ENCODE measurements at places on chromosomes 5 and 9.
A peak's percentile ranks its signal among the peaks of the same experiment; 100 is the strongest.

GRCh38 chr9:71764463-71764862, 3.9 kb downstream of the CEMIP2 start:
- no peak for DNase-seq

- no peak for DNase-seq
These were observed 147.5 kb upstream of the FBXL17 start for GRCh38 chr5:108529381-108529780.

GRCh38 chr5:7902201-7902600, 33.3 kb downstream of the MTRR start:
- no peak for DNase-seq

- no peak for DNase-seq
These were observed 11.8 kb downstream of the SLC25A48 start for GRCh38 chr5:135846311-135846710.

- DNase-seq: no peak
These were observed 11.6 kb downstream of the WHRN start for GRCh38 chr9:114493521-114494184.

DNA sequence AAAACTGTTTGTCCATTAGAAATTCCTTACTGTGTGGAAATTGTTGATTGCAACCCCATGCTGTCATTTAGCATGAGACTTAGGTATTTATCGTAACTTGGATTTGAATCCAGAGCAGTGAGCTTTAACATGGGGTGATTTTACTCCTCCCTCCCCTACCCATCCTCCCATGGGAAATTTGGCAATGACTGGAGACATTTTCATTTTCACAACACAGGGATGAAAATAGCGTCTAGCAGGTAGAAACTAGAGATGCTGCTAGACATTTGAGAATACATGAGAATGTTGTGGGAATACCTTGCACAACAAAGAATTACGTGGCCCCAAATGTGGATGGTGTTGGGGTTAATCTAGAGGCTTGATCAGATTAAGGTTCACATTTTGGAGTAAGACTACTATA, 191.3 kb upstream of the MPDZ start:
- no peak for DNase-seq

DNA sequence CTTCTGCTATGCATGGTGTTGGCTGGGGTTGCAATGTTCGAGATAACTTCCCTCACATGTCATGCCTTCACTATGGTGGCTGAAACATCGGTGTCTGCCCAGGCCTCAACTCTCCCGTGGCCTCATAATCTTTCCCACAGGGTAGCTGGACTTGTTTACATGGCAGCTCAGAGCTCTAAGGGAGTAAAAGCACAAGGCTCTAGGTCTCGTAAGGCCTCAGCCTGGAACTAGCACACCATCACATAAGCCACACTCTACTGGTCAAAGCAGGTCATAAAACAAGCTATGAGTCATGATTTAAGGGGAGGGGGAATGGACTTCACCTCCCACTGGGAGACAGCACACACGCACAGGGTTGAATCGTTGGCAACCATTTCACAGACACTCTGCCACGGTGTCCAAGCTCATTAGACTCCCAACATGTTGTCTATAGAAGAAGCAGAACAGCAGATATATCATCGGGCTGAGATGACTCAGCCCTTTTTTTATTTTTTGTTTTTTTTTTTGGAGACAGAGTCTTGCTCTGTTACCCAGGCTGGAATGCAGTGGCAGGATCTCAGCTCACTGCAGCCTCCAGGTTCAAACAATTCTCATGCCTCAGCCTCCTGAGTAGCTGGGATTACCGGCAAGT, 66.8 kb upstream of the IL17B start:
- DNase-seq: no peak

DNA sequence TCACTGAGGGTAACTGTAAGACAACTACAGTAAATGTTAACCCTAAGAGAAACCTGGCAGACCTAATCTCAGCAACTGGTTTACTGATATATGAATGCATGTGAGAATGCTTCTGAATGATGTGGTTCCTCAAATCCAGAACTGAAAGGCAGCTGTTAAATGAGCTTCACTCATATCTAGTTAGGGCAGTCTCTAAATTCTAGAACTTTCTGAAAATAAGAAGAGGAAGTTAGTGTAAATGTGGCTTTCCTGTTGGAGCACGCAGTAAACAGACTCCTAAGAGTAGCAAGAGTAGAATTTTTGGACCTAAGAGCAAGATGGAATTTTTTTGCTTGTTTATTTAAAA, 117.9 kb upstream of the KCNN2 start:
- no peak for DNase-seq

DNA sequence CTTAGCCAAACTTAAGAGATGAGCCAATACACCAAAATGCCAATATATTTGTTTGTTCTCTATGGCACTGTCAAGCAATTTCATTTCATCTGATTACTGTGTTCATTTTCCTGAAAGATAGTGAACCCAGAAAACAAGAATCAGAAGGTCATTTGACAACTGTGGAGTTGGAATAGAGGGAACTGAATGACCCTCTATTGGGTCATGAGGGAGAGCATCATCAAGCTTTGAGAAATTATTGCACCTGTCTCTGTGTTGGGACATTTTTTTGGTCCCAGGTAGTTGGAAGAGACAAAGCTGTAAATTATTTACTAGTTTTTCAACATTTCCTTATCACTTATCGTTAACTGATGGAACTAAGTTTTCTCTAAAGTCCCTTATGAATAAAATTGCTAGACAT, 129.4 kb downstream of the GHR start:
- DNase-seq: no peak

GRCh38 chr9:26579056-26579455, 313.5 kb downstream of the CAAP1 start:
- no peak for DNase-seq

GRCh38 chr9:137492464-137493363, 33.6 kb upstream of the NSMF start:
- DNase-seq: no peak

- no peak for DNase-seq
These were observed 31.8 kb downstream of the AMBP start for GRCh38 chr9:114046237-114046755.

DNA sequence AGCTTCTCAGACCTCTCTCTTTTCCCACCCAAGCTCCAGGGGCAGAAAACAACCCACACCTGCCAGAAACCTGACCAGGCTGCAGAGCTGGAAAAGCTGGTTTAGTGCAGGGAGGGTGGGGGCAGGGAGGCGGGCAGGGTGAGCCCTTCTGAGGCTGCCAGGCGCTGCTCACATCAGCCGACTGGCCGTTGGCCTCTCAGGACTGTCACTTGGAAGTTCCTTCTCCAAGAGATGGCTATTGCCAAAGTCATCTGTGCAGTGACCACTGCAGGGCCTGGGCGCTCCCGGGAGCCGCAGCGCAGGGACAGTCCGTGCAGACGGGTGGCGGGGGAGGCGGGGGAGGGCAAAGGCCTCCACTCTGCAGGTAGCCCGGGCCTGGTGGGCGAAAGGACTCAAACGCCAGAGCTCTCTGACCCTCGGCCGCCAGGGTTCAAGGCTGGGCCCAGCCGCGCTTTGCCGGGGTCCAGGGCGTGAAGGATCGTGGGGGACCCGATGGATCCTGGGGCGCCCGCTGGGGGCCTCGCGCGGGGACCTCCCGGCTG, 205.0 kb upstream of the IER5L start:
- peak; percentile 59 for DNase-seq

DNA sequence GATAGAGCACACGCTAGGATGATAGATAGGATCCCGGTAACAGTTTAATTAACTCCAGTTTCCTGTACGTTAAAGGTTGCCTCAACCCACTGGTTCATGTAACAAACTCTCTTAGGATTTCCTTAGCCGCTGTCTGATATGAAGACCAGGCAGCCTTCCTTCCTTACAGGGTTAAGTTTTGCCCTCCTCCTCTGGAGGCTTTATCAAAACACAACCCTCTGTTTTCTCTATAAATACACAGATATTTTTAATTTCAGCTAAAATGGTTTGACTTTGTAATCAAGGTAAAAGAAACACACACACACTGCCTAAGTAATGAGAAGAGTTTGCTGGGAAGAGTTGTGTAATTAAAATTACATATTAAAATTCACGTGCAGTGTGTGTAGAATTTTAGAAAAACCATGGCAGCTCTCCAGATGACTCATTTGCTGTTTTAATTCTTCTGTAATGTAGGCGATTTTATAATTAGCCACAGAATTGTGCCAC, 369.8 kb downstream of the CSNK1G3 start:
- no peak for DNase-seq

DNA sequence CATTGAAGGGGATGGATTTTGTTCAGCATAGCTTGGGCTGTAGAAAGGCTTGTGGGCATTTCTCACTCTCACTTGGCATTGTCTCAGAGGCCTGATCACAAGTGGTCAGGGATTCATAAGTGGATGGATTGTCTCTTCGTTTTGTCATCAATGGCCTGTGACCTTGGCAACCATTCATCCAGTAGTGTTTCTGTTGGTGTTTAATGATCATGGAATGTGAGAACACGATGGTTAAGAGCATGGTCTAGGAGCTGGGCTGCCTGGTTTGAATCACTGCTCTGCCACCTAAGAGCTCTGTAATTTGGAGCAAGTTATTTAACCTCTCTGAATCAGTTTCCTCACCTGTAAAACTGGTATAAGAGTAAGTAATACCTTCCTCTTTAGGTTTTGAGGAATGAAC, 430.1 kb upstream of the MEF2C start:
- DNase-seq: no peak

DNA sequence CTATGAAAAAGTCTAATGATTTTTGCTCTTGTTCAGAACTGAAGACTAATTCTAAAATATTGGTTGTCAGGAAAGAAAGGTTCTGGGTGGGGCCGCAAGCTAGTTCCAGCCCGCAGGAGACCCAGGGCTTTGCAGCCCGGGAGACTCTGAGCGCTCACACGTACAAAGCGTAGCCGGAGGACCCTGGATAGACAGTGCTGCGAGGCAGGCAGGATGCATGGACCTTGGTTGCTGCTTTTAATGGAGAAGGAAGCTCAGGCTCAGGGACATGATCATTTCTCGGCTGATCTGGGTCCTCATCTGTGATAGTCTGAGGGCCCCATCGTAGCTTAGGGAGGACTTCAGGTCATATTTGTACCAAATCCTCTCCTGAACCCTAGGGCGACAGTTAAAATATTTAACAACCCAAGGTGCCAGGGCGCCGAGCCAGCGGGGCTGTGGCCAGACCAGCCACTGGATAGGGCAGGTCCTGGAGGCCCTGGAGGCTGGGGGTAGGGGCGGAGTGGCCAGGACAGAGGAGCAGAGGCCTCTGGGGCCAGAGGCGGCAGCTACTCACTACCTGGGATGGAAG, 70.1 kb upstream of the UNC5A start:
- DNase-seq: no peak

DNA sequence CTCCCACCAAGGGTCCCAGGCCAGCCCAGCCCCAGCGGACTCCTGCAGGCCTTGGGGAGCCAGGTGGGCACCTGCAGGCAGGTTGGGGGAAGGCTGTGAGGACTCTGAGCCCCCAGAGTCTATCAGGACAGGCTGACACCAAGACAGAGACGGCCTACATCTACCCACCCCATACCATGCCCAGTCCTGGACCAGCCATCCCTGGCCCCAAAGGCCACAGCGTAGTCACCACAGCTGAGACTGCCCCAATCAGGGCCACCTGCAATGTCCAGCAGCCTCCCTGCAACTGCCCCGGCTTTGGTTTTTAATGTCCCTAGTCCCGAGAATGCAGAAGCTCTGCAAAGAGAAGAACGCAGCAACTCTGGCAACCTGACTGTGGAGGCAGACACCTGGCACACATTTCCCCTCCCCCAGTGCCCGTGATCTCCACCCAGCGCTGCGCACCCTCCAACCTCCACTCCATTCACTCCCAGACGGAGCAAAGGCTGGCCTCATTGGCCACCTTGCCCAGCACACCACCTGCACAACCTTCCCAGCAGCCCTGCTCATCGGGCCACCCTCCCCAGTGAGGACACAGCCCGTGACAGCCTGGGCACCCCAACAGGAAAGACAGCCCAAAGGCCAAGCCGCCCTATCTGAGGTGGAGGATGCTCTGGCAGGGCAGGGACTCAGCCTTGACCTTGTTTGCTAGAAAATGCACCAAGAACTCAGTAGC, 14.9 kb downstream of the ADAMTS2 start:
- DNase-seq: no peak

GRCh38 chr5:7213525-7213924, 182.4 kb upstream of the ADCY2 start:
- DNase-seq: no peak

DNA sequence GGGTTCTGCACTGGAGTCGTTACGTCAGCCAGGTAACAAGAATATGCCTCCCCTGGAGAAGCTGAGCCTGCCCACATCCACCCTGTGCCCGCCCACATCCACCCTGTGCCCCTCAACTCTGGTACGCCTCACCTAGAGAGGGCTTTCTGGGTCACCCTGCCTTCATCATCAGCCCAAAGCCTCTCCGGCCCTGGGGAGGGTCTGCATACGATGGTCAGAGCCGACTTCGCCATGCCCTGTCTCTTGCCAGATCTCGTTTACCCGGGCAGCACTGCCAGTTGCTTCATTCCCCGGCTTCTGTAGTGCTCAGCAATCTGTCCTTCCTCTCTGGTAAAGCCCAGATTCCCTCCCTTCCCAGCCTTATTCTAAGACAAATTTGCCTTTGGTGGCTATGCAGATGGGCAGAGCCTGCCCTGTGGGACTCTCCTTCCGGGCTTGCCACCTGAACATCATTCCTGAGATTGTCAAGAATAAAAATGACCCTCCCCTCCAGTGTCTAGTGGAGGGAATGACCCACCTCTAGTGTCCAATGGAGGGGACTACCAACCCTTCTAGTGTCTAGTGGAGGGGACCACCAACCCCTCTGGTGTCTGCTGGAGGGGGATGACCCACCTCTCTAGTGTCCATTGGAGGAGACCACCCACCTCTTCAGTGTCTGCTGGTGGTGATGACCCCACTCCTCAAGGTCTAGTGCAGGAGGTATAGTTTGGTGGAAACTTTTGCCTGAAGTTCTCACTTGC, 3.4 kb downstream of the PLEKHG4B start:
- no peak for DNase-seq

DNA sequence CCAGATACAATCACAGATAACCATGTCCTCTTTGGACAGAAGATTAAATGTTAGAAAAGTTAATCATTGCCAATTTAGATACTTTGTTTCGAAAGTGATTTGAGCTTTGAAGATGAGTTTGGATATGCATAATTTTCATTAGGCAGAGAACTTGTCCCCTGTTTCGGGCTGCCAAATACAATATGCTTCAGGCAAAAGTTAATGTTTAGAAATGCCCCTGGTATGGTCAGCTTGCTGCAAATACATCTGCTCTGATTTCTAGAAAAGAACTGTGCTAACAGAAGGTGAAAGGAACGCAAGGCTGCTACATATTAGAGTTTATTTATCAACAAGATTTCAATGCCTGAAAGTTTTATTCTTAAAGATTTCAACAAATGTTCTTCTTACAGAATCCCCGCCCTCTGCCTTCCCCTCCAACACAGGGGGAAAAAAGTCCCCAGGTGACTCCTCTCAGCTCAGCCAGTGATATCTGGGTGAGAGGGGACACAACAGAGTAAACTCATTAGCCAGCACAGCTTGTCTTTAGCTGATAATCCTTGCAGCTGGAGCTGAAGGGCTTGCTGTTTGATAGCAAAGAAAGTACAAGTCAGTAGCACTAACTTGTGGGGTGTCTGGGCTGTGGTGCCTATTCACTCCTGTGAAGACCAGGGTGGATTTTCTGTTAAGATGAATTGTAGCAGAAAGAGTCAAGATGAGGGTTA, 435.7 kb downstream of the DMAC1 start:
- DNase-seq: no peak

- DNase-seq: peak; percentile 61
These were observed 833 bp downstream of the ANKHD1 start for GRCh38 chr5:140402258-140403074.

All from mesothelial cell of epicardium (in vitro differentiated cells).